ENCODE measurements at places on chromosomes 4 and X.

GRCh38 chr4:112978691-112979472 lies 70.6 kb upstream of the ANK2 start:
- no peak for DNase-seq

DNA sequence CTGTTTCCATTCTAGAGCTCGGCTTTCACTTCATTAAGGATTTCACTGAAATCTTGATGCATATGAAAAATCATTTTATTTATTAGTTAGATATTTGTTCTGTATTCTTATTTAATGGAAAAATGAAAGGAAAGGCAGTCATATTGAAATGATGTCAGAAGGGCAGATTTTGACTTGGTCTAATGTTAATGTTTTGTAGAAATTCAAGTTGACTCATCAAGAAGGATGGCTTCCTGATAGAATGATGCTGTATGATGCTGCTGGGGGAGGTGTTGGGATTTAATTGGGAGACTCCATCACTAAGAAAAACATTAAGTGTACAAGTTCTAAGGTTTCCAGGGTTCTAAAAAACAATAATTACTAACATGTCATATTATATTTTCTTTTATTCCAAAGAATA lies 204.8 kb downstream of the PDGFC start:
- DNase-seq: no peak

GRCh38 chr4:173513651-173514050 lies 16.4 kb downstream of the HAND2 start:
- no peak for DNase-seq

DNA sequence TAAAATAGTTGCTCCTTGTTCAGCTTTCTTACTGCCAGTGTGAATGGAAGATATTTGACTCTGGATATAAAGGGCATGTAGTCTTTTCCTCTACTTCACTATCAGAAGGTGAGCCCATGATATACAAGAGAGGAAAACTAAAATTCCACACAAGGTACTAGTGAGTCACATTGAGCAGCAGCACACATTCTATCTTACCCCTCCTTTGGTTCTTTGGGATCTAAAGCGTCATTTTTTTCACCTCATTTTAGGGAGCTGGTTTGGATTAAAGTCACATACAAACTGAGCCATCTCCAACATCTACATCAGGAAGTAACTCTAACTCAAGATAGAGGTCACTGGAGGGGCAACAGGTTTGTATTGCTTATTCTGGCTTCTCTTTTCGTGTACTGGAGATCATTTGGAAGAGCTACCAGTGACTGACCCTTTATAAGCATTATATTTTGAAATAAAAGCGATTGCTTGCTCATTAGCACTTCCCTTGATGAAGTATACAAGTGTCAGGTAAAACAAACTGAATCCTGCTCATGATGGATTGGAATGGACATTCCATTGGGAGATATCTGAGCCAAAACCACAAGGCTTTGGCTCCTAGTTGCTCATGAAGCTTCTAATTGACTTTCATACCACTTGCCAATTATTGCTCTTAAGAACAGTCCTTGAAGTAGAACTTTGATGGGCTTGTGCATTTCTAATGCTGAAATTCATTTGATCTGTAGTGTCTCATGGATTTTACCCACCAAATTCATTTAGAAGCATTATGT lies 124.1 kb downstream of the SPCS3 start:
- no peak for DNase-seq

GRCh38 chrX:19540076-19540475 lies 24.8 kb upstream of the MAP3K15 start:
- DNase-seq: no peak

- DNase-seq: no peak
Observed at GRCh38 chr4:119478446-119479179, 150.0 kb downstream of the PDE5A start.

GRCh38 chrX:27728291-27728690 lies 79.5 kb upstream of the MAGEB10 start:
- no peak for DNase-seq

GRCh38 chrX:87392369-87392768 lies 125.2 kb upstream of the KLHL4 start:
- no peak for DNase-seq

Measured in activated T-helper 1 cell treated with anti-CD3 and anti-CD28 coated beads, Interleukin-2, amount 50 U/mL, for 16 hours (primary cell).